Hematopoietic multipotent progenitor cell treated with erythropoietin and hydrocortisone succinate and interleukin-3 and kit ligand, for 8 days (in vitro differentiated cells): ENCODE measurements at places on chromosomes 4 and X.

DNA sequence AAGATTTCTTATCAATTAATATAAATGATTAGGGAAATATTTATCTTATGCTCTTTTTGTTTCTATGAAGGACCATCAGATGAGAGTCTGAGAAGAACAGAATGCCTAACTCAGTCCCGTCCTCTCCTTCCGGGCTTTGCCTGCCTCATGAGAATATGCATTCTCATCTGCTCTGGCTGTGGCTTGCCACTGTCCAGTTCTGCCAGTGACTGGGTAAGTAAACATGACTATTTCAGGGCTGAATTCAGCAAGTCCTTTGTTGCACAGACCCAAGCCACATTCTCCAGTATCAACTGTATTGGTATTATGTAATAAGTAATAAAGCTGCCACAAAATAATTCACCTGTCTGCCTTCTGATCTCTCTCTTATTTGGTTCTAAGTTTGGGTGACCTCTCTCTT, 110.7 kb downstream of the WDFY3 start:
- DNase-seq = no peak

- DNase-seq = no peak
These were observed 23.9 kb upstream of the PRDM8 start for GRCh38 chr4:80173401-80173800.

DNA sequence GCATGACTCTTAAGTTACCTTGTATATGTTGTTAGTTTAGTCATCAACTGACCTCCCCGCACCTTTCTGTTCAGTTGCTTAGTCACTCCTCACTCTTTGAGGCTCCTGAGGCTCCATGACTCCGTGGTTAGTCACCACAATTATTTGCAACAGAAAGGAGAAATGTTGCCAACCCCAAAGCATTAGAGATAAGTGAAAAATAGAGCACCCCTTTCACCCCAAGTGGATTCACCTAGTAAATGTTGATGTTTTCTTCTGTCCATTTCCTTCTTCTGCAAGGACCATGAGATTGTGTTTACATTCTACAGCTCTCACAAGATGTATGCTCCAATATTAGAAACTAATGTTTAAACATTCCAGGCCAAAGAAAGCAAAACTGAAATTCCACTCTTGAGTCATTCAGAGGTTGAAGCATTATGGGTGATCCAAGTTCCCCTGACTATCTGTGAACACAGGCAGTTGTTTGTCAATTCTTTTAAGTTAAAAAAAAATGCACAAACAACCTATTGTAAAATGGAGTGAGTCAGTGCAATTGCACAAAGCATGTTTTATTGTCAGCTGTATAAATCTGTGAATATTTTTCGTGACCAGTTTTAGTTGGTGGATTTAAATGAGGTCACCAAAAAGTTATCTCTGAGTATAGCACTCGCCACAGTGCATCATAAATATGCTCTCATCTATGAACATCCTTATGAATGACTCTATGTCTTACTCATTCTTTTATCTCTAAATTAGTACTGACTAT, 552.4 kb upstream of the MAGEB2 start:
- DNase-seq = no peak

GRCh38 chr4:85932500-85933290, 427.2 kb downstream of the MAPK10 start:
- DNase-seq = no peak

GRCh38 chr4:80096175-80096850, 23.3 kb upstream of the ANTXR2 start:
- no peak for DNase-seq

DNA sequence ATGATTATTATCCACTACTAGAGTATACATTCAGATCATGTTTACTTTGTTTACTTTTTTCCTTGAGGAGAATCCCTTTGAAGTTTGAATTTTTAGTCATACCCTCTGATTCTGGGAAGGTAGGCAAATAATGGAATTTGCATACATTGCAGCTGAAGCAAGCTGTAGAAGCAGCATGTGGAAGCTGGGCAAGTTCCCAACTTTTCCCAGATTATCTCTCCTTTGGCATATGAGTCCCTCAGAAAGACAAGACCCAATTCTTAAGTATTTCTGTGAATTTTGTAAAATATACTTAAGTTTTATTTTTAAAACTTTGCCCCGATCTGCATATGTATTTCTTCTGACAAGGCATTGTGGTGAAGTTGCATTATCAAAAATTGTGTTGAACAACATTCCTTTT, 94.9 kb downstream of the CNKSR2 start:
- no peak for DNase-seq

DNA sequence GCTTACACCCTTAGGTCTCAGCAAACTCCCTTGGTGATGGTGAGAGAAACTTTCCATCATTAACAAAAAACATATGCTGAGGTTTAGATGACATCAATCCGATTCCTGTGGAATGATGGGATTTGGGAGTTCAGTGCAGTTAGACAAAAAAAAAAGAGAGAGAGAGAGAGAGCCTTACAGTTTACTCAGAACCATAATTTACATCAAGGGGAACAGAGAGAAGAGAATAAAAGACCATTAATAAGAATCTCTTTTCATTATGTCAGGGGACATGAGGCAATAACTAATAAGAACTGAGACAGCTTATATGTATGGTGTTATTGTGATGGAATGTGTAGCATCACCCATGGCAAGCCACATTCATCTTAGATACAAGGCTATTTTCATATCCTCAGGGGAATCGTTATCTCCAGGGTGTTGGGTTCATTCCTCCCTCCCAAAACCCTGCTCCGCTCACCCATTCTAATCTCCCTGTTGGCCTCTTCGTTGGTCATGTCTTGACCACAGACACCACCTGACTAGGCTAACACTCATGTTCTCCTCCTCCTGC, 175.7 kb upstream of the MXRA5 start:
- DNase-seq = no peak

DNA sequence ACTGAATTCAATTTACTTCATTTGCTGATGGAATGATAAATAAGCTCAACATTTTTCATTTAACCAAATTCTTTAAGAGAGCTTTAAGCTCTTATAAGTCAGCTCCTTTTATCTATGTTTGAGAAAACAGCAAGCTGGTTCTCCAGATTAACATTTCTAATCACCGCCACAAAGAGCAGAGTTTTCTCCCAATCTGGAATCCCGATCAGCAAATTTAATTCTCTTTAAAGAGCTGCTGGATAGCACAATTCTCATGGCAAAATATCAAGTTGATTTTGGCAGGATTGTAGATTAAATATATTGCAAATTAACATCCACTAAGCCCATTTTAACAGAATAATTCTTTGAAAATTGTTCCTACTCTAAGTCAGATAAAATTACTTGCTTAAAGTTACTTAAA, 48.8 kb downstream of the RPS6KA3 start:
- peak; percentile 16 for DNase-seq

DNA sequence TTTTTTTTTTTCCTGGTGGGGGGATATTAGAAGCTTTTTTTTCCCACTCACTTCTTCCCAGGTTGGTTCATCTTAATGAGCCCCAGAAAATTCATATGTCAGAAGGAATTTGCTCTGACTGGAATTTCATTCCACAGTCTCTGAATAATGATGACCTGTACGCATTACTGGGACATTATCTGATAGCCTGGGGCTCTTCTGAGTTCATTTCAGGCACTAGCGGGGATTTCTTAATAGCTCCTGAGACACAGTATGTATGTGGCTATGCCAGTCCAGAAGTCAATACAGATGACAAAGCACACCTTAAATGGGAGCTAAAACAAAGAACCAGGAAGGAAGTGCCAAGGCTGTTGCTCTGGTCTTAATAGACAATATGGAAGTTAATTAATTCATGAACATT, 295.2 kb upstream of the IGFBP7 start:
- no peak for DNase-seq

DNA sequence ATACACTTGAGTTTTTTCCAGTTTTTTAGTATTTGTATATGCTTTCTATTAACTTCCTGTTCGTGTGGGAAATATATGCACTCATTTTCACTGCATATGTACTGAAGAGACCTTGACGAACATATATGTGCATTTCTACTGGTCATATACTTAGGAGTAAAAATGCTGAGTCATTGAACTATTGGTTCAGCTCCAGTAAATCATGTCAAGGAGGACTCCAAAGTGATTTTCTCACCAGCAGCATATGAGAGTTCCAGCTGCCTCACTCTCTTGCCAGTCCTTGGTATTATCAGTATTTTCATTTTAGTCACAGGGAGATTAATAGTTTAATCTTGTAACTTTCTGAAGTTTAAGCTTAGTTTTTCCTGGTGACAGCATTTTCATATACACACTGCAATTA, 2750.2 kb downstream of the ARAP2 start:
- DNase-seq = no peak

GRCh38 chr4:115365185-115365584, 251.8 kb upstream of the NDST4 start:
- DNase-seq = no peak

GRCh38 chr4:156969101-156969500, 2.5 kb downstream of the PDGFC start:
- DNase-seq = peak; percentile 27

DNA sequence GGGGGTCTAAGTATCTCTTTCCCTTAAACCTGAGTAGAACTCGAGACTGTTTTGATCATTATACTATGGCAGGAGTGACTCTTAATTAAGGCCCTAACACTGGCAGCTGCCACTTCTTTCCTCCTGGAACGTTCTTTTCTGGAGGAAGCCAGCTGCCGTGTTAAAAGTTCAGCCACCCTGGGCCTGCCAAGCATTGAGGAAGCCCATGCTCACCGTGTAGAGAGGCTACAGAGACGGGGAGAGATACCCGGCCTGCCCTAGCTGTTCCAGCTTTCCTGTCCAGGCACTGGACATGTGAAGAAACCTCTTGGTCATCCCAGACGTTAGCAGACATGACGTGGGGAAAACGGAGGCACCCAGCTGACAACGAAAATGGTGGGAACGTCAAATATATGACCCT, 274.1 kb downstream of the ARHGAP10 start:
- DNase-seq = no peak

DNA sequence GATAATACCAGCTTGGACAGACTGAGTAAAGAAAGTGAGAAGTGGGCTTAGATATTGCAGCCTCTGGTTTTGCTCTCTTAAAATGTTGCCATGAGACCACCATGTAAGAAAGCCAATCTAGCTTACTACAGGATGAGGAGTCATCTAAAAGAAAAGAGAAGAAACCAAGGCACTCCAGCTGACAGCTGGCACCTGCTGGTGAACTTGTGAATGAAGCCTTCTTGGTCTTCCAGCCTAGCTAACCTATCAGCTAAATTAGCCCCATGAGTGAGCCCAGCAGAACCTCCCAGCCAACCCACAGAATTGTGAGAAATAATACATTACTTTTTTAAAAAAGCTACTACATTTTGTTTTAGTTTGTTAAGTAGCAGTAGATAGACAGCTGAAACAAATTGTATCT, 154.5 kb upstream of the QRFPR start:
- DNase-seq = no peak

GRCh38 chr4:23946299-23946698, 56.5 kb upstream of the PPARGC1A start:
- no peak for DNase-seq

DNA sequence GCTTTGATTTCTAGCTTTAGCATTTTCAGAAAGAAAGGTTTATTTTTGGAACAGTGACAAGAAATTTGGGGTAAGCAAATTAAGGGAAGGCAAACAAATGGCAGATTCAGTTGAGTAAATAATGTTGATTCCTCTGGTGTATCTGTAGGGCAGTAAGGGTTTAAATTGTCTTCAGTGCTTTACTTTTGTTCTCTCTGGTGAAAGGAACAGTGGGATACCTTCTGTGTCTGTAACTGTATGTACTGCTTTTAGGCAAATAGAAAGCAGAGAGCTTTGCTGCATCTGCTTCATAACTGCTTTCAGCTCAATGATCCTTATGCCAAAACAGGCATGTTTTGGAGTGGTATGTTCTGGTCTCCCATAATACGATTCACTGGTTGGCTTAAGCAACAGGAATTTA, 932.1 kb upstream of the SLIT2 start:
- no peak for DNase-seq

DNA sequence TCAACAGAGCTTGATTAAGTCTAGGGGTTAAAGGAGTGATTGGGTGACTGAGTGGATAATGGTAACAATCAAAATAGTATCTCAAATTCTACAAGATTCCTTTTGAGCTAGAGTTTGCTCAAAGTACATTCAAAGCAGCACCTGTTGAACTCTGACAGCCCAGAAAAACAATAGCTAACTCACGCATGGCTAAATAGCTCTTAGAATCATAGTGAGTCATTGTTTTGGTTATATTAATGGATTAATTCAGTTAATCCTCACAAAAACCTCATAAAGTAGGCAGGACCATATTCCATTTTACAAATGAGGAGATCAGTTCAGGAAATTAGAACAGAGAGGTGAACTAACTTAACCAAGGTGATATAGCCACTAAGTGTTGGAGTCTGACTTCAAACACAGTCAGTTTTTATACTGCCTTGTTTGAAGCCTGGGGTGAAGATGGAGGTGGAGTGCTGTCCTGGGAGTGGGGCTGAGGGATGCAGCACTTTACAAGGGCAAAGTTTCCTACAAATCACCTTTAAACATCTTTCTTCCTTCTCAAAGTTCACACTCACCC, 35.9 kb upstream of the PPM1K start:
- no peak for DNase-seq

DNA sequence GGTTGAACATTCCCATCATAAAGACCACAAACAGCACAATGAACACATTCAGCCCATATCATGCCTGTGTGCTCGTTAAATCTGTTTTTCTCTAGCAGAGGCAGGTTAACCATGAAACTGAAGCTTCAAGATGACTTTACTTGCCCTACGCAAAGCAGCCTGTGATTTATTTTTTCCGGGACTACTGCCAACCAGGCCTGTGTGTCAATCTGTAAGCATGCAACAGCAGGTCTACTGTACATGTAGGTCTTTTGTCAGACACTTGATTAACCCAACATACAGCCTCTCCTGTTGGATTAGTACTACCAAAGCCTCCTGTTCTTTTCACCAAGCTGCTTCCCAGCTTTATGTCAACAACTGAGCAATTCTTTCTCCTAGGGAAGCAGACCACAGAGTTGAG, 85.5 kb upstream of the ACSL1 start:
- DNase-seq = no peak

GRCh38 chrX:149208307-149208706, 296.8 kb downstream of the IDS start:
- DNase-seq = no peak

DNA sequence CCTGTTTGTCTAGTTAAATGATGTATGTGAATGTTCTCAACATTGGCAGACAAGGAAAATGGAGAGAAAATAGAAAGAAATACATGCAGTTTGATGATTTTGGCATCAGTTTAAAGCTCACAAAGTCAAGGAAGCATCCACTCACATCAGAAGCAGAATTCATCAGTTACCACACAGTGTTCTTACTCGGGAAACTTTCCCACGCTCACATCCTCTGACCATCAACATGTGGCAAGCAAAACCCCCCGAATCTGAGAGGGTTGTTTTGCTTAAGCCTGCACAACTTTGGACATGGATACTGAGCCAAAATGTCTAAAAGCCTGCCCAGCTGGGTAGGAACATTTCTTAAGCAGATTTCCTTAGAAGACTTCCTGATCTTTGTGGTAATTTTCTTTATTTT, 407.6 kb downstream of the ANKRD50 start:
- no peak for DNase-seq

GRCh38 chr4:139833151-139833910, 167.7 kb downstream of the MGST2 start:
- no peak for DNase-seq
